Stimulated activated CD8-positive, alpha-beta memory T cell treated with anti-CD3 and anti-CD28 coated beads, Interleukin-12 subunit alpha, Interleukin-12 subunit beta, amount 100 ng/mL, for 4 hours (primary cell): ENCODE measurements at places on chromosomes 16 and 17.

DNA sequence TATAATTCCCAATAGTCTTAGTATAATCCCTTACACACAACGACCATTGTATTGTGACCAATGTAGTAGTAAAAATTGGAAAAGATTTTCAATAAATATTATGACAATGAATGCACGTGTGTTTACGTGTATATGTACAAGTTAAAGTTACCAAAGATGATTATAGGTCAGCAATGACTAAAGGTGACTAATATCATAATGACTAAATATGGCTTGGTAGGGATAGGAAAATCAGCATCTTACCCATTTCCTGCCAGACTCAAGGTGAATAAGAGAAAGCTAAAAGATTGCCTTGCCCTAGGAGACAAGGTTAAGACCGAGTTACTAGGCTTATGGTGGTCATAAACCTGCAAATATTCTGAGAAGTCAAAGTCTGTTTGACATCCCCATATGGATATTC is 34.4 kb downstream of the CPD start:
- DNase-seq = no peak

- DNase-seq = no peak
Measured at GRCh38 chr16:82657786-82658185, 31.0 kb downstream of the CDH13 start.

GRCh38 chr17:179066-179432 is 2.4 kb downstream of the DOC2B start:
- no peak for DNase-seq

DNA sequence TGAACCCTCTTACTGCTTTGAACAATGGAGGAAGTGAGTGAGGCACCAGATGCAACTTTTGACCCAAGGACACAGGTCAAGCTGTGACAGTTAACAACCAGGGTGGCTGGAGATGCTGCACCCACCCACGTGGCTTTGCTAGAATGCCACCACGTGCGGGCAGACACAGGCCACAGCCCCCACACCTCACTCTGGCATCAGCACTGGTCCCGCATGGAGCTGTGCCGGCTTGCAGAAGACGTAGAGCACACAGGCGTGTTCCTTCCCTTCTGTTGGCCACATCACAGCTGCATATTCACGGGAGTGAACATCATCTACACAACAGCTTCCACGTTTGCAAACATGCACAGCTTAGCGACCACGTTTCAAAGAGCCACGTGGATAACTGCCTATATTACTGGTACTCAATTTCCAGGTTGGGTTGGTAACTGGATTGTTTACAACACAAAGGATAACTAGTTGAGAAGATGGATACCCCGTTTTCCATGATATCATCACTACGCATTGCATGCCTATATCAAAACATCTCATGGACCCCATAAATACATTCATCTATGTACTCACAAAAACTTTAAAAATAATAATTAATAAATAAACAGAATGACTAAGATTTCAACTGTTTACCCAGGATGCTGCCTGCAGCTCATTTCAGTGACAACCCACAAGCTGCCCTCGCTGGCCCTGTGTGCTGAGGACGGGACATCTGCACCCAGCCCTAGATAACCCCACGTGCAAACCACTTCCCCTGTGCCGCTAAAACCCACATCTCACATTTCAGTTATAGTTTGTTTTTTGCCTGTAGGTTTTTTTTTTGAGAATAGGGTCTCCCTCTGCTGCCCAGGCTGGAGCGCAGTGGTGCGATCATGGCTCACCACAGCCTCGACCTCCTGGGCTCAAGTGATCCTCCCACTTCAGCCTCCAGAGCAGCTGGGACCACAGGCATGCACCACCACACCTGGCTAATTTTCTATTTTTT is 132.0 kb downstream of the ANKRD11 start:
- no peak for DNase-seq

DNA sequence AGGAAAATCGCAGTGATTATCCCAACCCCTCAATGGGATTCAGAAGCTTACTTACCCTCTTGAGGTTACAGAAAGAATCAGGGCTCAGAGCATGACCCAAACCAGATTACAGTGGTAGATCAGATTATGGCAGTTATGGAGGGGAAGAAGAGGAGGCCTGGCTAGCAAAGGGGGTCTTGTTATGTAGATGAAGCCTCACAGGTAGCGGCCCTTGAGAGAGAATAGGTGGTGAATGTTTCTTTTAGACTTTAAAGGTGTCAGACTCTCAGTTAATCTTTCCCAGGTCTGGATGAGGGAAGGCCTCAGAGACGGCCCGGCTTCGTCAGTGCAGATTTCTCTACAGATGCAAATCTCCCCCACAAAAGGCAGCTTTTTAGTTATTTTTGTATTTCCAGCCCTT is 15.6 kb downstream of the RNF112 start:
- DNase-seq = no peak

- no peak for DNase-seq
Measured at GRCh38 chr16:87160701-87161337, 156.4 kb downstream of the C16orf95 start.

GRCh38 chr17:75571197-75571884 is 16.3 kb upstream of the MYO15B start:
- no peak for DNase-seq

- DNase-seq = no peak
Measured at GRCh38 chr17:28279411-28279810, 39.6 kb upstream of the TMEM97 start.

- no peak for DNase-seq
Measured at GRCh38 chr17:72346306-72346705, 225.5 kb downstream of the SOX9 start.

DNA sequence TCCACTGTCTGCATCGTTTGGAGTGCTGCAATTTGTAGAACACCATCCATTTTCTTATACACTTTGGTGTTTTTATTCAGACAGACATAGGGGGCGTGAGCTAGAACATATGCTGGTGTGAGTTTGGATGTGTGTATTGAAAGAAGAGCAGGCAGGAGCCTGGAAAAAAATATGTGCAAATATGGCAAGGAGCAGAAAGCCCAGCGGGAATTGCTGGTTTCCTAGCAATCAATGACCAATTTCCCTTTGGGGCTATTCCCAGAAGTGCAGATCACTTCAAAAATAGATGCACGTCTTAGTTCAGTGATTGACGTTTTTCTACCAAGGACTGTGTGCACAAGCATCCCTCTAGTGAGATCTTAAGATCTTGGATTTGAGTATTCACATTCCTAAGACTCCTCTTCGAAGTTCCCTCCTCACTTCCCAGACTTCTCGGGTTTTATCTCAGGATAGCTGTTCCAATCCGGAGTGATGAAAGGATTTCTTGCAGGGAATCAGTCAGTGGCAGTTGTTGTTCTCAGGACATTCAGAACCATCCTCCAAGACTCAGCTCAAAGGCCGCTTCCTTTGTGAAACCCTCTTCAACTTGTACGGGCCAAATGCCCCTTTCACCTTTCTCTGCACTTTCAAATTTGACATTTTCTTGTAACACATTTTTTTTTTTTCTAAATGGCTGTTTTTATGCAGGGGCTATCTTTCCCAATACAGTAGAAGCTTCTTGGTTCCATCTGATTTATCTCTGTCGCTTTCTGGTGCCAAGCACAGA is 268.7 kb upstream of the ASIC2 start:
- no peak for DNase-seq

DNA sequence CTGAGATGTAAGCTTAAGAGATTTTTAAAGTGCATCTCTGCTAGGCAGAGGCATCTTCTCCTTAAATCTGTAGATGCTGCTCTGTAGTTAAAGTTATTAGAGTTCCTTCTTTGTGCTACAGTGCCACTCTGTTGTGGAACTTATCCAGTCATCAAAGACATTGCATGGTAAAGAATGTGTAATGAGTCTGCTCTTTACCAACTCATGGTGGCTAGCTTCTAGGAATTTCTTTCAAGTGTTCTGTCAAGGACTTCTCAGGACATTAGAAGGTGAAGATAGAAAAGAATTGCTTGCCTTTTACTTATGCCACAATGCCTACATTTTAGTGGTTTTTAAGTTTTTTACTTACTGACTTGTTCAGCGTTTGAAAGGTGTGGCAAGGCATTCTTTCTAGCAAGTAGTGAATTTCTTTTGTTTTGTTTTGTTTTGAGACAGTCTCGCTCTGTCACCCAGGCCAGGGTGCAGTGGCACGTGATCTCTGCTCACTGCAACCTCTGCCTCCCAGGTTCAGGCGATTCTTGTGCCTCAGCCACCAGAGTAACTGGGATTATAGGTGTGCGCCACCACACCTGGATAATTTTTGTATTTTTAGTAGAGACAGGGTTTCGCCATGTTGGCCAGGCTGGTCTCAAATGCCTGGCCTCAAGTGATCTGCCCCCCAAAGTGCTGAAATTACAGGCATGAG is 20.3 kb upstream of the ARL2BP start:
- no peak for DNase-seq

DNA sequence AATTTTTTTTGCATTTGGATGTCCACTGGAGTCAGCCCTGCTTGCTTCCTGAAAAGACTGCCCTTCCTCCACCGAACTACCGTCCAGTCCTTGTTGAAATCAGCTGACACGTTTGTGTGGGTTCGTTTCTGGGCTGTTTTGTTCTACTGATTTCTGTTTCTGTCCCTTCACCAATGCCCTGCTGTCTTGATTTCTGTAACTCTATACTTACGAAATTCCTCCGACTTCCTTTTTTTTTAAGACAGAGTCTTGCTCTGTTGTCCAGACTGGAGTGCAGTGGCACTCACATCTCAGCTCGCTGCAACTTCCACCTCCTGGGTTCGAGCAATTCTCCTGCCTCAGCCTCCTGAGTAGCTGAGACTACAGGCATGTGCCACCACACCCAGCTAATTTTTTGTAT is 8.4 kb upstream of the GAA start:
- DNase-seq = no peak

- DNase-seq = peak; percentile 63
Measured at GRCh38 chr16:31105677-31106213, 2.4 kb upstream of the BCKDK start.

GRCh38 chr17:68578236-68578635 is 22.9 kb downstream of the FAM20A start:
- DNase-seq = no peak

DNA sequence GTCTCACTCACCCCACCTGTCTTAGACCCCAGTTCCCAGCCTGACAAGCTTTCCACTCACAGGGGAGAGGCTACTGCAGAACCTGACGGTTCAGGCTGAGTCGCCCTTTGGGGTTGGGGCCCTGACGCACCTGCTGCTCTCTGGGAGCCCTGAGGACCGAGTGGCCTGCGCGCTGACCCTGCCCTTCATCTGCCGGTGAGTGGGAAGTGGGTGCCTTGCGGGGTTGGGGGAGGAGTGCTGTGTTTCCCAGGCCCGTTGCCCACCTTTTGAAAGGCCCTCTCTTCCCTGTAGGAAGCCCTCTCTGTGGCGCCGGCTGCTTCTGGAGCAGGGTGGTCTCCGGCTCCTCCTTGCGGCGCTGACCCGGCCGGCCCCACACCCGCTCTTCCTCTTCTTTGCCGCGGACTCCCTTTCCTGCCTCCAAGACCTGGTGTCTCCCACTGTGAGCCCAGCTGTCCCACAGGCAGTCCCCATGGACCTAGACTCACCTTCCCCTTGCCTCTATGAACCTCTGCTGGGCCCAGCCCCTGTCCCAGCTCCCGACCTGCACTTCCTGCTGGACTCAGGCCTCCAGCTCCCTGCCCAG is 6.1 kb upstream of the TGFB1I1 start:
- no peak for DNase-seq

GRCh38 chr17:57582881-57583756 is 162.0 kb downstream of the CCDC182 start:
- no peak for DNase-seq

GRCh38 chr16:1895068-1895467 is 23.1 kb upstream of the MEIOB start:
- DNase-seq = no peak

GRCh38 chr17:10226930-10227695 is 28.7 kb upstream of the GAS7 start:
- DNase-seq = peak; percentile 29

- no peak for DNase-seq
Measured at GRCh38 chr17:70825321-70826125, 656.2 kb downstream of the KCNJ2 start.

DNA sequence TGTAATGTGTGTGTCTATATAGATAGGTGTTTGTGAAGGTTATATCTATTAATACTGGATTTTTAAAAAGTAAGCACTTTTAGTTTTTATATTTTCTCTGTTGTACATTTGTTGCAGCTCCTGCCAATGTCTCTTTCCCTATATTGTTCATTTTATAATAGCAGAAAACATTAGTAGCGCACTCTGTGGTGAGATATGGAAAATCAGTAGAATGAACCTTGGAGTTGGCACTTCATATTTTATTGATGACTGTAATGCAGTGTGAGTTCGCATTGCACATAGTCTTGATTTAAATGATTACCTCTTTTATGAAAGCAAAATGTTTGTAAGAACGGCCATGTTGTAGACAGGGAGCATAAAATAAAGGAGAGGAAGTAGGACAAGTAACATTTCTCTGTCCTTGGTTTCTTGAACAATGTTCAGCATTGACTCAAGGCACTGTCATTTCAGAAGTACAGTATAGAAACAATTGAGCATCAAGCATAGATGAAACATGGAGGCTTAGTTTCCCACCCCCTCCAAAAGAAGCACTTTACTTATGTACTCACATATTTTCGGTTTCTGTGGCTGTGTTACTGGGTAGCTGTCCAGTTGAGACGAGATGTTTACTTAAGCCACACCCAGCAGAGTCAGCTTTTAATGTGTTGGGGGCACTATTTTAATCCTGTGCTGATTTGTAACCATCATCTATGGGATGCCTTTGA is 74.0 kb downstream of the TANC2 start:
- DNase-seq = no peak

DNA sequence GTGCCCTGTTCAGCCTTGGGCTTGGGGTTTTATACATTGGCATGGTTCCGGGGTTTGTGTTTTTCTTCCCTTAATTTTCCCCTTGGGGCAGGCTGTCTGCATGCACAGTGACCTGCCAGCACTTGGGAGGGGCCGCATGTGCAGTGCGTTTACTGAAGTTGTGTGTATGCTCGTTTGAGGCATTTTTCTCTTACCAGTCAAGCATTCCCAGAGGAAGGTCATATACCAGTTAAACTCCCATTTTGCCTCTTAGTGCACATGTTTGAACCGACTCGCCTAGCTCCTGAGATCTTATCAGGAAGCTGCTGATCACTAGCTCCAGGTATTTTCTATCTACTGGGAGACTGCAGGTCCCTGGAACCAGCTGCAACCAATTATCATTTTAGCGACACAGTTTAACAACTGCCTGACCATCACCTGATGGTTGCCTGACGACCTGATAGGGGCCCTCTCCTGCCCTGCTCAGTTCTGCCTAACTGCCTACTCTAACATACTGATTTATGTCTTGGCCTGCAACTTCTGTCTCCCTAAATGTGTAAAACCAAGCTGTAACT is 51.4 kb downstream of the MFSD11 start:
- no peak for DNase-seq

- DNase-seq = peak; percentile 89
Measured at GRCh38 chr16:67806428-67807147, at the start of the genes RANBP10 and TSNAXIP1. RANBP10 (minus strand) TSS chr16:67806560; CDS start chr16:67806536, 24 bp downstream. TSNAXIP1 (plus strand) TSS chr16:67806889; CDS start chr16:67807150, 261 bp downstream.
